Activated CD4-positive, alpha-beta T cell treated with anti-CD3 and anti-CD28 coated beads for 24 hours (primary cell): ENCODE measurements at places on chromosomes 12 and 14.

DNA sequence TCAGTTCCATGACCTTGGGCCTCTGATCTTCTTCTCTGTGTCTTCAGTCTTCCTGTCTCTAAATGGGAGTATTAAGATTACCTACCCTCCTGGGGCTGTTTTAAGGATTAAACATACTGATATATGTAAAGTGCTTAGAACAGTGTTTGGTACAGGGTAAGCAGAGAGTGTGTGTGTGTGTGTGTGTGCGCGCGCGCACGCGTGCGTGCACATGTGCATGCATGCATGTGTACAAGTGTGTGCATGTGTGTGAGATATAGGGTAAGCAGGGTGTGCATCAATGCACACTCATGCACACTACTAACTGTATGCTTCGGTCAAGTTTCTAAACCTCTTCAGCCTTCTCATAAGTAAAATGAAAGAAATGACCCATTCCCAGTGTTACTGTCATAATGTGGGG is 196.6 kb downstream of the NTF3 start:
- no peak for DNase-seq

GRCh38 chr12:95150501-95150900 is 66.8 kb downstream of the FGD6 start:
- DNase-seq = no peak

DNA sequence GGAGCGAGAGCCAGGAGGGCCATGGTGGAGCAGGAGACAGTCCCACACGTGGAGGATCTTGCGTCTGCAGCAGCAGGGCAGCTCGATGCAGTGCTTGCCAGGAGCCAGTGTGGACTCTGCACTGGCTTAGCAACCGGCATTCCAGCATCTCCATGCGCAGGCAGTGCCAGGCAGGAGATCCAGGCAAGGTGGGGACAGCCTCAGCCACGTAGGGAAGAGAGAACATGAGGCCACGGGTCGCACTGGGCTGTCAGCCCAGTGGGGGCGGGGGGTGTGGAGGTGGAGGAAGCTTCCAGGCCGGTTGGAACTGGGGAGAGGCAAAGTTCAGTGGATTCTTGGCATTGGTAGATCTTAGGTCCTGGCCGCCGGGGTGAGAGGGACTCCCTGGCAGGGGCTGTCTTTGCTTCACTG is 121.0 kb upstream of the EVL start:
- no peak for DNase-seq

- no peak for DNase-seq
Measured at GRCh38 chr12:106333010-106333409, 24.5 kb upstream of the POLR3B start.
